Left kidney (tissue), 8 donors: ENCODE measurements at places on chromosomes 13 and 19.

- DNase-seq = no peak
Observed at GRCh38 chr19:14115756-14116155, 1.8 kb downstream of the PRKACA start.

DNA sequence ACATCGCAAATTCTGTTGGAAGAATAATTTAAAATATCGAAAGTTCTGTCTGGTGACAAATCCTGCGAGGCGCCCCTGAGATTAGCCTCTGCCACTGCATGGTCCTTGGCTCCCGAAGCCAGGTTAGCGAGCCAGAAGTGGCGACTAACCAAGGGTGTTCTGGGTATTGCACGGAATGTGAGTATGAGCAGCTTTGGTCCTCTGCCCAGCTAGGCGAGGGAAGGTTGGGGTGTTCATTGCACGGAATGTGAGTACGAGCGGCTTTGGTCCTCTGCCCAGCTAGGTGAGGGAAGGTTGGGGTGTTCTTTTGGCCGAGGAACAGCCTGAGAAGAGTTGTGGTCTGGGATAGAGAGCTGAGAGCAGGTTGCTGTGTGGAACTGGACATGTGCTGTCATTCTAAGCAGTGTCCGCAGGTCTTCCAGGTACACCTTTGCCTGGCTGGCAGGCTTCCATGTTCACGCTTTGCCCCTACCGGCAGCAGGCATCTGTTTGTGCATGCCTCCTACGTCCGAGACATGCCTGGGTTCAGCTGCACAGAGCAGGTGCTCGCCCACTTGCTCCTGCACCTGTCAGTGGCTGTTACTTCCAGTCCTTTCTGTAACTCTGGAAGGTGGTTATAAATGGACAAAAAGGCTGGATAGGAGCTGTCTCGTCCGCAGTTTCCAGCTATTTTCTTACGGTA lies 18.3 kb upstream of the TEX29 start:
- DNase-seq = no peak

GRCh38 chr13:54337540-54337939 lies 1308.9 kb downstream of the OLFM4 start:
- DNase-seq = no peak

GRCh38 chr19:575527-576506 lies 3.4 kb downstream of the BSG start:
- DNase-seq = no peak

DNA sequence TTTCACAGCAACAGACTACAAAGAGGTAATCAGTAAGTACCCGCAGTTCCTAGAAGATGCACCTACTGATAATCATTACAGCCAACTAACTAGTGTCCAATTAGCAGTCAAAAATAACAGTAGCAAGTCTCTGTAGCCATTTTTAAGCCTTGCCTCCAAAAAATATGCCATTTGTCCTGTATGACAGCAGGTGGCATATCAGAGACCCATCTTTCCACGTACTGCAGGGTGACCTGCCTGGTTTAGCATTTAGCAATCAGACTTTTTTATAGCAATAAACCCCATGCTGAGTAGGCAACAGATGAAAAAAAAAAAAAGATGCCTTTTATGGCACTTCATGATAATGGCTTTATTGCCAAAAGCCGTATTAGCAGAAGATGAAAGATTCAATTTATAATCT lies 155.3 kb upstream of the LSM14A start:
- no peak for DNase-seq

DNA sequence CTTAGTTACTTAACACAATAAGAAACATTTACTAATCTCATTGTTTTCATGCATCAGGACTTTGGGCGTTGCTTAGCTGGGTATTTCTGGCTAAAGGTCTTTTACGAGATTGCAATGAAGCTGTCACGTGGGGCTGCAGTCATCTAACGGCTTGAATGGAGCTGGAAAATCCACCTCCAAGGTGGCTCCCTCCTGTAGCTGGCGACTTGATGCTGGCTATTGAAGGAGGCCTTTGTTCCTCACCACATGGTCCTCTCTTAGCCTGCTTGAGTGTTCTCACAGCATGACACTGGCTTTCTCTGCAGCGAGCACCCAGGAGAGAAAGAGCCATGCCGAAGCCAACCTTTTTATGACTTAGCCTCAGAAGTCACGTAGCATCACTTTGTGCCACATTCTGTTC lies 92.0 kb downstream of the NHLRC3 start:
- DNase-seq = no peak

DNA sequence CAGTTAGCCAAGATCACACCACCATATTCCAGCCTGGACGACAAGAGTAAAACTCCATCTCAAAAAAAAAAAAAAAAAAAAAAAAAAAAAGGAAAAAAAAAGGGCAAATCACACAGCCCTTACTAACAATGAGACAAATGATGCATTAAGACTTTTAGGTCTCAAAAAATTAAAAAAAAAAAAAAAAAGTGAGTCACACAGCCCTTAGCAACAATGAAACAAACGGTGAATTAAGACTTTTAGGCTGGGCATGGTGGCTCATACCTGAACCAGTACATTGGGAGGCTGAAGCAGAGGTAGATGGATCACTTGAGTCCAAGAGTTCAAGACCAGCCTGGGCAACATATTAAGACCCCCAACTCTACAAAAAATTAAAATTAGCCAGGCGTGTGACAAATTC lies 32.4 kb upstream of the EIF3G start:
- DNase-seq = no peak

DNA sequence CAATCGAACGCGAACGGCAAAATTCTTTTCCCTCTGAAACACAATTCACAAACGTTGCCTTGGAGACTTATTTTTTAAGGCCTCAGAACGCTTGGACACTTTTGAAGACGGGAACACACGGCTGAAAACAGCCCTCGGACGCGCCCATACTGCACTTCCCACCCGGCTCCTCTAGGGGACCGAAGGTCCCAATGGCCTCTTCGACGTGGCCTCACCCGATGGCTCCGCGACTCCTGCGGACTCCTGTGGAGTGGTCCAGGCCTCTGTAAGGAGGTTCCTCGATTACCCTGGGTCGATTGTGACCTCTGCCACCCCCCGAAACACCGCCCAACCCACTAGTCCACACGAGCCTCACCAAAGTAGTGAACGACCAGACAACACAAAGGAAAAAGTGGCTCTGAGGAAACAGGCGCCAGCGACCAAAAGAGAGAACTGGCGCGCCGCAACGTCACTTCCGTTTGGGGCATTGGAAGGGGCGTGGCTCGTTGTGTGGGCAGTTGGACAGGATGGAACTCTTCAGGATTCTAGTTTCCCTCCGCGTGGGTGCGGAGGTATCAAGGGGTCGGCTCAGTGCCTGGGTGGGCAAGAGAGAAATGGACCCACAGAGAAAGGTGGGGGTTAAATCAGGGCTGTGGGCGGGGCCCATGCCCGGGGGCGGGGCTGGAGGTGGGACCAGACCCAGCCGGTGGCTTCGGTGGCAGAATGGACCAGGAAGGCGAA lies at the start of gene ZNF560:
Gene ZNF560, minus strand, starts transcription at position 434 of the 720 bp plus-strand sequence. CDS start 23,303 bp downstream, outside the sequence.
- peak; percentile 4 for DNase-seq

DNA sequence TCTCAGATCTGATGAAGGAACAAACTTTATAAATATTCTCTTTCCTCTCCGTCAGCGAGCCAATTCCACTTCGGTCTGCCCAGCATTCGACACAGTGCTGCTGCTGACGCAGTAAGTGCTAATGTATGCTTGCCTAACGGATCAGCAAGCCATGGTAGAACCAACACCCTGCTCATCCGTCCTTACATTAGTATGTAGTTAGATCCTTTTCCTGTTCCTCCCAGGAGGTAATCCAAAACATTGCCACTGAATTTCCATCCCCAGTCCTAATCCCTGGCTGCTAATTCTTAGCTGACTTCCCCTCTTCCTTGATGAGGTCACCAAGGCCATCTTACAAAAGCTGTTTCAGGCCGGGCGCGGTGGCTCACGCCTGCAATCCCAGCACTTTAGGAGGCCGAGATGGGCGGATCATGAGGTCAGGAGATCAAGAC lies 88.0 kb downstream of the STARD13 start:
- no peak for DNase-seq

DNA sequence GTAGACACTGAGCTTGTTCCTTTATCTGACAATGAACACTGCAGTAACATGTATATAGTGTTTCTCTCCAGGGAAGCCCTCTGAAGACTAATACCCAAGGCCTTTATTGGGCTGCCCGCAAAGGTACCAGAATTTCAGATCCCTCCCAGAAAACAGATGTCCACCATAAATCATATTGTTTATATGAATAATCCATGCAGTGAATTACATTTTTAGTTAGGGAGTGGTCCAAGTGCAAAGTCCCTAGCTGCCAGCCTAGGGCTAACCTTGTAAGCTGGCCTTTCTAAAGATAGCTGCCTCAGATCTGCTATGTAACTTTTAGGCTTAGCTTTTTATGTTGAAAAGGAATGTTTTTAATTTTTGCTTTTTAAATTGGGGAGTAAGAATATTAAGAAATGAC lies 44.7 kb downstream of the TDRD3 start:
- no peak for DNase-seq

- DNase-seq = no peak
Observed at GRCh38 chr19:29569038-29569911, 36.8 kb upstream of the POP4 start.

DNA sequence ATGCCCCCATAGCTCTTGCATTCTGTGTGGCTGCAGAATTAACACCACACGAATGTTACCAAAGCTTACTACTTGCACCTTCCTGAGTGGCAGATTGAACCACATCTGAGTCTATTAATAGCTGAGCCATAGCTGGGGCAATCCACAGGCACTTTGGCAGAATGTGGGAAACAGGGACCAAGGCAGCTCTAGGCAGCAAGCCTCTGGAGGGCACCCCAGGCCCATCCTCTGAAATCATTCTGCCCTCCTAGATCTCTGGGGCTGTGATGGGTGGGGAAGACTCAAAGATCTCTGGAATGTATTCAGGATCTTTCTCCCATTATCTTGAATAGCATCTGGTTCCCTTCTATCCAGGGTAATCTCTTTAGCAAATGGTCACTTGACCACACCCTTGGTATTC lies 139.3 kb downstream of the TNFRSF19 start:
- DNase-seq = no peak

- DNase-seq = no peak
Observed at GRCh38 chr19:780935-781334, 16.3 kb upstream of the PTBP1 start.

GRCh38 chr19:1161716-1162115 lies 12.4 kb downstream of the SBNO2 start:
- no peak for DNase-seq

DNA sequence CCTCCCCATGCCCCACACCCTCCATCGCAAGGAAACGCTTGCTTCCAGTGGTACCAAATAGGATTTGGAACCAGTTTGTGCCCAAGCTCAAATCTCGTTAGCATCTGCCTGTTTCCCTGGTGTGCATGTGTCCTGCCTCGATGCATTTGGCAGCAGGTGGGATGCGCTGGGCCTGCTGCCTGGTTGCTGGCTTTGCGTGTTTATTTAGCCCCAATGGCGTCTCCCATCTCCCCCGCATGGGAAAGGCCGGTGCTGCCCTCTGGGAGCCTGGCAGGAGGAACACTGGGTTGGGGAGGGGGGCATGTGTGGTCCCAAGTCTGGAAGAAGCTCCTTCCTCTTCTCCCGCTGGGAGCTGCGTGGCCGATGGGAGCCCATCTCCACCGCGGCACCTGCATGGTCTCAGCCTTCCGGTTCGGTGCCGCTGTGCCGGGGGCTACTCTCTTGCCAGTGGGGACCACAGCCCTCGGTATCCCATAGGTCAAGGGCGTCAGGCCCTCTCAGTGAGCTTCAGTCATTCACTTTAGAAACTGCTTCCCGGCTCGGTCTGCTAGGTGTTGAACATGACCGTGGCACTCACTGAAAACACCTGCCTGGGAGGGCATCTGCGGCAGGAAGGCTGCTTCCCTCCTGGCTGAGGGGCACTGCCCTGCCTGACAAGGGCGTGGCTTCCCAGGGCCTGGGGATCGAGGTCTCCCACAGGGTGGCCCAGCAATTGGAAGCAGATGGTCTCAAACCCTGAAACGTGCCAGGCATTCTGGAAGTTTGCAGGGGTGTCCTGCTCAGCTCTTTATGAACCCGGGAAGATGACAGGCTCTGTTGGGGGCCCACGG lies 11.8 kb upstream of the F7 start:
- DNase-seq = no peak

DNA sequence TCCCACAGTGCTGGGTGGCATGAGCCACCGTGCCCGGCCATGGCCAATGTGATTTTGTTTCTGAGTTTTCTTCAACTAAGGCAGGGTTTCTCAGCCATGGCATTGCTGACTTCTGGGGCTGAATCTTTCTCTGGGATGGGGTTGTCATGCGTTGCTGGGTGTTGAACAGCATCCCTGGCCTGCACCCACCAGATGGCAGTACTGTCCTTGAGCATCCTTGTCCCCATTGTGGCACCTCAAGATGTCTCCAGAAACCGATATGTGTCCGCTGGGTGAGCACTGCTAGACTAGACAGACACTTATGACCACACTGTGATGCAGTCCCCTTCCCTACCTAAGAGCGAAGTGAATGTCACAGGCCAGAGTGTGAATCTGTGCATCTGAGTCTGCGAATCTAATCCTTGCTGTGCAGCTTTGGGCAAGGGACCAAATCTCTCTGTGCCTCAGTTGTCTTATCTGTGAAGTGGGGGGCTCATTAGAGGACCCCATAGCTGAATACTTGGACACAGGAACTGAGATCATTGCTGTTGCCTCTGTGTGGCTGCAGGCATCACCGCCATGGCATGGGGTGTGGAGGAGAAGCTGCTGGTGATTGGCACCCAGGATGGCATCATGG lies 50.3 kb upstream of the SIN3B start:
- peak; percentile 35 for DNase-seq

- DNase-seq = no peak
Observed at GRCh38 chr13:80755910-80756309, 415.0 kb upstream of the SPRY2 start.

DNA sequence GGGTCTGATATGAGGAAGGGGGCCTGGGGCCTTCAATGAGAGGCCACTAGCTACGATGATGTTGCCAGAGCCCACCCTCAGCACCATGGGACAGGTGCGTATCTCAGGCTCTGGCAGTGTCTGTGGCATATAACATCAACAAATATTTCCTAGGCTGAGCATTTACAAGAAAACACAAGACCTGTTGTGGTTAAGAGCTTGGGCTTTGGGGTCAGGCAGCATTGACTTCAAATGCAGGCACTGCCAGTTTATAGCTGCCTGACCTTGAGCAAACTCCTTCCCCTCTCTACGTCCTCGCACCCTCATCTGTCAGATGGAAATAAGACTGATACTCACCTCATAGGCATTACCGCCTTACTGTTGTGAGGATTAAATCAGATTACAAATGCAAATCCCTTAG lies 156.0 kb downstream of the KATNAL1 start:
- no peak for DNase-seq

DNA sequence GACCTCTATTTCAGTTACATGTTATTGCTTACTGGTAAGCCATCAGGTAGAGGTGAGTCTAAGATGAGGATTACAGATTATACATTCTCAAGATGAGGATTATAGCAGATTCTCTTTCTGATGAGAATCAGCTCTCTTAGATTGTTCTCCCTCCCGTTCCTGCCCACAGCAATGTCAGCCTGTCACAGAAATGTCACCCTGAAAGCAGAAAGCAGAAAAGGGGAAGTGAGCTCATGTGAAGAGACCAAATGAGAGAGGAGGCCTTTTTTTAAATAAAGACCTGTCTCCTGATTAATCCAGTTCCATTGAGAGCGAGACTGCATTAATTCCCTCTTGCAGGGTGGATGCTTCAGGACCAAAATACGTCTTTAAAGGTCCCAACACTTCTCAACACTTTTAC lies 445.6 kb downstream of the KCTD12 start:
- DNase-seq = no peak
